ENCODE measurements at places on chromosomes 6 and 20. TPM values are rescaled to one million over a fixed set of nuclear protein-coding genes. Genes with fewer than 3 reads are reported as not detected.

GRCh38 chr20:45910670-45911485 is 1.1 kb downstream of the PLTP start:
- peak; percentile 98 for DNase-seq

- DNase-seq = peak; percentile 55
Observed at GRCh38 chr6:108914235-108915022, 66.2 kb downstream of the ARMC2 start.

The ANGPT4 gene
- not detected for total RNA-seq

DNA sequence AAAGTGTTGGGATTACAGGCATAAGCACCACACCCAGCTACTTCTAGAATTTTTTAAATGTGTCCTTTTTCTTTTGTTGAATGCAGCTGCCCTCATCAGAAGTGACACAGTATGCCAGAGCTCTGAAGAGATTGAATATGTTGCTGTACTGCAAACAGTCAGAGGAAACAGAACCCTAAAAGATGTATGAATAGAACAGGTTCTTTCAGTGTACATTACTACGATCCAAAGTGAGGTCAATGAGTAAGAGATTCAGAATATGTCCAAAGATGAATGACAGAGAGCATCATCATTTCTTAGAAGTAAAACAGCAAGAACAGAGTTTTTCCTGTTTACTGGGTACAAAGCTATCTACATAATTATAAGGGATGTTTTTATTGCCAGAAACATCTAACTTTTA is 268.5 kb downstream of the NRN1 start:
- DNase-seq = no peak

The JAG1 gene
- total RNA-seq = 0.54 TPM

The ELOVL4 gene
- total RNA-seq = 2.1 TPM

DNA sequence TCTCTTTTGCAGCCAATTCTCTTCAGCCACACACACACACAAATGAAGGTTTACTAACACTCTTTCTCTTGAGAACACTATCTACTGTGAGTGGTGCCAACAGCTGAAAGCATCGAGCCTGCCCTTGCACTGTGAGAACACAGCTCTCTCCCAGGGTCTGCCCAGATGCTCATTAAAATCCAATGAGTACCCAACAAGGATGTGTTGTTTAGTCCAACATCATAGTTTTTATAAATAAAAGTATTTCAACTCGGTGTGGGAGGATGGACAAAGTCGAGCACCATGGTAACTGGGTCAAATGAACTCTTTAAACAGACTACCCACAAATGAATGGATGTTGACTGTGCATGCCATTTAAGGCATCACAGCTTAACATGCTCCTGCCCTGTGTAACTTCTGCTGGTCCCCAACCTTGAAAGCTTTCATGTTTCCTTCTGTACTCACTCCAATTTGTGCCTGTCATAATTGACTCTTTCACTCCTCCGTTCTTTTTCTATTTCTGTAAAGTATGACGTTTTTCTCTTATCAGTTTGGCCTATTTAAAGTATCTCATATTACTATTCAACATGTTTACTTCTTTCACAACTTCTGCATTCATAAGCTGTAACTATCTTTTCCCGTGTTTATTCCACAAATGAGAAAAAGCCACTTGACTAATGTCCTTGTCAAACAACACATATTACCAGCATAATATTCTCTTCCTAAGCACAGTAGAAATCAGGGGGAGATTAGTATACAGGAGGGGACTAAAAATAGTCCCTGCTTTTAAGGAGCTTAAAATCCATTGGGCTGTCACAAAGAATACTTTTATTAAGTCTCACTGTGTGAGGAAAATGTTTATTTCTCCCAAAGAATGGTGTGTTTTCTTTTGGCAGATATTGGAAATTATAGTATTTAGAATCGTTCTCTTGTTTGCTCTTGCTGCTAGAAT is 215.4 kb downstream of the RFPL4B start:
- no peak for DNase-seq

The LY6G6D gene
- not detected for total RNA-seq

DNA sequence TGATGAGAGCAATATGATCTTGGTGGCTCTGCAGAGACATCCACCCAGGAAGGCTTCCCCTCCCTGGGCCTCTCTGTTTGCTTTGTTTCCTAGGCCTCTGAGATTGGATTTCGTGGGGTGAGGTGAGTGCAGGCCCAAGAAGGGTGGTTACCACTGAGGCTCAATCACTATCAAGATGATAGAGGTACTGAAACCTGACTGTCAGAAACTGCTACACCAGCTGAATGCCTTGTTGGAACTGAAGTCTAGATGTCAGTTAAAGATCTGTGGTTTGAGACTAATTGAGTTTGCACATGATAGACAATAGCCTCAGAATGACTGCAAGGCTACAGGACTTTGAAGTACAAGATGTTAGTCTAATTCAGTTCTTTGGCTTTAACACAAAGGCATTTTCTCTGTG is 15.2 kb downstream of the VNN1 start:
- no peak for DNase-seq

The TRIM39 gene
- total RNA-seq = 13.6 TPM

DNA sequence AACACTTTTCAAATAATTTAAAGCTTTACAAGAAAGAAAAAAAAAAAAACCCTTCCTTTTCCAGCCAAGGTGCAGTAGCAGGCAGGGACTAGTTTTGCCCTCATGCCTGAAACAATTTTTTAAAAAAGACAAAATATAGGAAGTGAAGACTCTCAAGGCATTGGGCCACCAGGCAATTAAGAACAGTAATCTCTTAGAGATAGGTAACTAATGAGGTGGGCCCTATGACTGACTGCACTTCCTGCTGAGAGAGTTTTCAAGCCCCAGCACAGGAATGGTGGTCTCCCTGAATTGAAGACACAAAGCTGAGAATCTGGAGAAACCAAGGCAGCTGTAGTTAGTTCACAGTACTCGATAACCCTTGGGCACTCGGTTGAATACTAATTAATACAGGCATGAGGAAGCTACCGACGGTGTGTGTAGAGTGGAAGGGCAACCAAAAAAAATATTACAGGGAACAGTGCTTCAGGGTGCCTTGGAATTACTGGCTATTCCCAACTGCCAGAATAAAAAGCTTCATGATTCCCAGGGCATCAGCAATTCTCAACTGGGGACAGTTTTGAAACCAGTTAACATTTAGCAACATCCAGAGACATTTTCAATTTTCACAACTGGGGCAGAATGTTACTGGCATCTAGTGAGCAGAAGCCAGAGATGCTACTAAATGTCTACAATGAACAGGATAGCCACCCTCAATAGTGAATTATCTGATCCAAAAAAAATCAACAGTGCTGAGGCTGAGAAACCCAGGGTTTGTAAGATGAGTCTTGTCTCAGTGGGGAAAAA is 36.0 kb upstream of the PLN start:
- DNase-seq = no peak

The PEX3 gene
- total RNA-seq = 17.9 TPM

- no peak for DNase-seq
Observed at GRCh38 chr6:123777563-123777962, 26.1 kb upstream of the NKAIN2 start.

DNA sequence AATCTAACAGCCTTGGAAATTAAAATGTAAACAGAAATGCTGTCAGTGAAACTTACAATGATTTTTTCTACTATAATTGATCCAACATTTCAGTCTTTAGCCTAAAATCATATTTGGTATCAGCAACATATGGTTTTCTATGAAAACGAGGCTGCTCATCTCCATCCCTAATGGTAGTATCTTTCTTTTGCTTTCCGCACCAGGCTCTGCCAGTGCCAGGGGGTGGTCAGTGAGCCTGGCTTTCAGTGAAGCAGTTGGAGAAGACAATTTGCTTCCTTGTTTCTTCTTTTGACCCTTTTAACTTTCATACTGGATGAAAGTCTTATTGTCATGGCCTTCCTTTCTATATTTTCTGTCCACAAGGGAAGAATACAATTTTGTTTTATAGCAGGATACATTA is 258.4 kb downstream of the ARID1B start:
- DNase-seq = no peak

GRCh38 chr6:147858421-147858820 is 349.9 kb downstream of the SAMD5 start:
- DNase-seq = no peak

The SMLR1 gene
- total RNA-seq = not detected

DNA sequence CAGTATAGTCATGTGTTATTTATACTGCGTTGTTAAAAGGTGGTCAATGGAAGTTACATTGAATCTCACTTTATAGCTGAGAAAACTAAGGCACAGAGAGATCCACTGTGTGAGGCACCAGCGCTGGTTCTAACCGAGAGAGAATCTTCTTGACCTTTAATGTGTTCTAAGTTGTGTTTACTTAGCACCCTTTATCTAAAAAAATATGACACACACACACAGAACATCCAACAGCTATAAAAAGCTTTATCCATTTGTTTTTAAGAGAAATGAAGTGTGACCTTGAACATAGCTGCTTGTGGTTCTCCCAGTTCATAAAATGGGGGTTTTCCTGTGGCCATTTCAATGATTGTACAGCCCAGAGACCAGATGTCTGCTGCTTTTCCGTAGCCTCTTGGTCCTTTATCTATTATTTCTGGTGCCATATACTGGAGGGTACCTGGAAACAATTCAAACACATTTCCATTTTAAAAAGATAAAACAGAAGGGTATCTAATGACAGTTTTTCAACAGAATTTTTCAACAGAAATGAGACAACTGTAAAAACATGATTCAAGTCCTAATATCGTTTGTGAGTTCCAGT is 54.8 kb upstream of the MAP7 start:
- DNase-seq = no peak

DNA sequence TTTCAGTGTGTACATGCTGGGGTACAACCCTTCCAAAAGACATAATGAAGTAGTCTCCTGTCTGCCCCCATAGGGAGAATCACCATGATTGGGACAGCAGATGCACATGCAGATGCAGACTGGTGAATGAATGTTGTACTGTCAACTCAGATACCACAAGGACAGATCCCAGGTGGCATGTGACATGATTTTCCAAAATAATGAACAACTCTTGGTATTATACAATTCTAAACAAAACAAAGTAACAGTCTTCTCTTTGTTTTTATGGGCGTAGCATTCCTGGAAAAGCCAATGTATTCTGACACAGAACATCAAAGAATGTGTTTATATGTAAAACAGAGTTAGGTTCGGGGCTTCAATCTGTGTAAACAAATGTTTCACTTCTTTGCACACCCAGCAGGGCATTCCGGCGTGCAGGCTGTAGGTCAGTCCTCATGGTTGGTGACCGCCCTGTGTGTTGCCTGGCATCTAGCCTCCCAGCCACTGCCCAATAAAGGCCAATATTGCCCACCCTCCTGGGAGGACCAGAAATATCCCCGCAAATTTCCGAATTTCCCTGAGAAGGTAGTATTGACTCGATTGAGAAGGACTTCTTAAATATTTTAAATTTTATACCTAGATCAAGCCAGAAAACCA is 127.7 kb downstream of the KLHL32 start:
- no peak for DNase-seq

DNA sequence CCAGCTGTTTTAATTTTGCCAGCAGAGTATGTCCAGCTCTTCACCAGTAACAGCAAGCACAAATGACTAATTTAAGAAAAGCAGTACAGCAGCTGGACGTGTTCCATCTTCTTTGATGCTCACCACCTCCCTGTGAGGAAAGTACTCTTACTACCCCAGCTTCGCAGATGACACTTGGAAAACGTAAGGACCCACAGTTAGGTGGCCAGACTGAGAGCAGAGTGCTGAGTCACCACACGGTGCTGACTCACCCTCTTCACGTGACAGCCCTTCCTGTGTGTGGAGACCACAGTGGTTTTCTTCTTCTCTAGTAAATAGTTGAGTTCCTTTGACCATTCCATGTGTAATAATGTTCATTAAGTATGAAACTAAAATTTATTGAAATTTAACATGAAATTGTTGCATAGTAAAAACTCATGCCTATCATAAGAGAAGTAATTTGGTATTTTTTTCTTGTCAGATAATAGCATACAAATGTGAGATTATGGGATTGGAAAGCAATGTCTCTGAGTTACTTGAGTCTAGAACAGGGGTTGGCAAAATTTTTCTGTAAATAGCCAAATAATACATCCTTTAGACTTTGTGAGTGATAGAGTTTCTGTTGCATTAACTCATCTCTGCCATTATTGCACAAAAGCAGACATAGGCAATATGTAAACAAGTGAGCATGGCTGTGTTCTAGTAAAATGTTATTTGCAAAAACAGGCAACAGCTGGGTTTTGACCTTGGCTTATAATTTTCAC is 76.6 kb downstream of the SLX4IP start:
- DNase-seq = peak; percentile 92

The CFAP61 gene
- not detected for total RNA-seq

Measured in activated CD8-positive, alpha-beta memory T cell treated with anti-CD3 and anti-CD28 coated beads, Interleukin-2, amount 10 ng/mL, durations not matched to agents 7 days and 5 days (primary cell).